ENCODE measurements at places on chromosomes 16 and 17.

DNA sequence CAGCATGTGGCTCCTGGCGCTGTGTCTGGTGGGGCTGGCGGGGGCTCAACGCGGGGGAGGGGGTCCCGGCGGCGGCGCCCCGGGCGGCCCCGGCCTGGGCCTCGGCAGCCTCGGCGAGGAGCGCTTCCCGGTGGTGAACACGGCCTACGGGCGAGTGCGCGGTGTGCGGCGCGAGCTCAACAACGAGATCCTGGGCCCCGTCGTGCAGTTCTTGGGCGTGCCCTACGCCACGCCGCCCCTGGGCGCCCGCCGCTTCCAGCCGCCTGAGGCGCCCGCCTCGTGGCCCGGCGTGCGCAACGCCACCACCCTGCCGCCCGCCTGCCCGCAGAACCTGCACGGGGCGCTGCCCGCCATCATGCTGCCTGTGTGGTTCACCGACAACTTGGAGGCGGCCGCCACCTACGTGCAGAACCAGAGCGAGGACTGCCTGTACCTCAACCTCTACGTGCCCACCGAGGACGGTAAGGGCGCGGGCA, 645 bp downstream of the NLGN2 start:
- DNase-seq, result no peak

- no peak for DNase-seq
Measured at GRCh38 chr17:29927546-29927945, 2.5 kb downstream of the SSH2 start.

- no peak for DNase-seq
Measured at GRCh38 chr17:36941265-36942010, 4.2 kb downstream of the LHX1 start.

- no peak for DNase-seq
Measured at GRCh38 chr16:1119129-1119528, 23.1 kb upstream of the C1QTNF8 start.

GRCh38 chr16:53804467-53804866, 100.5 kb downstream of the FTO start:
- DNase-seq, result no peak

DNA sequence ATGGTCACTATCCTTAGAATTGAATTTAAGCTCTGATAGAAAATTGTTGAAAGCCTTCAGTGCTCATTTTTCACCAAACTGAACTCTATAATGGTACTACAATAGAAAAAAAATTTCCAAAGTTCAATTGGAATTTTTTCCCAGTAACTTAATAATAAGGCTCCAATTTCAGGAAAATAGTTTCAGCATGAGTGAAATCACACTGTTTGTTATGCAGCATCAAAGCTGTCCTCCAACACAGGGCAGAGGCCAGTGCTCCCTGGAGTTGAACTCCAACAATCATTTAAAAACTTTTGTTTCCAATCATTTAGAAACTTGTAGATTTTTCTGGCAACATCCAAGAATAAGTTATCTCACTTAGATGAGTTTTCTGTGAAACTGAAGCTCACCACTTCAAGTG, 103.1 kb upstream of the HSBP1 start:
- no peak for DNase-seq

GRCh38 chr17:12821376-12821940, 32.2 kb downstream of the ARHGAP44 start:
- no peak for DNase-seq

- no peak for DNase-seq
Measured at GRCh38 chr17:3512505-3513171, 36.8 kb downstream of the ASPA start.

DNA sequence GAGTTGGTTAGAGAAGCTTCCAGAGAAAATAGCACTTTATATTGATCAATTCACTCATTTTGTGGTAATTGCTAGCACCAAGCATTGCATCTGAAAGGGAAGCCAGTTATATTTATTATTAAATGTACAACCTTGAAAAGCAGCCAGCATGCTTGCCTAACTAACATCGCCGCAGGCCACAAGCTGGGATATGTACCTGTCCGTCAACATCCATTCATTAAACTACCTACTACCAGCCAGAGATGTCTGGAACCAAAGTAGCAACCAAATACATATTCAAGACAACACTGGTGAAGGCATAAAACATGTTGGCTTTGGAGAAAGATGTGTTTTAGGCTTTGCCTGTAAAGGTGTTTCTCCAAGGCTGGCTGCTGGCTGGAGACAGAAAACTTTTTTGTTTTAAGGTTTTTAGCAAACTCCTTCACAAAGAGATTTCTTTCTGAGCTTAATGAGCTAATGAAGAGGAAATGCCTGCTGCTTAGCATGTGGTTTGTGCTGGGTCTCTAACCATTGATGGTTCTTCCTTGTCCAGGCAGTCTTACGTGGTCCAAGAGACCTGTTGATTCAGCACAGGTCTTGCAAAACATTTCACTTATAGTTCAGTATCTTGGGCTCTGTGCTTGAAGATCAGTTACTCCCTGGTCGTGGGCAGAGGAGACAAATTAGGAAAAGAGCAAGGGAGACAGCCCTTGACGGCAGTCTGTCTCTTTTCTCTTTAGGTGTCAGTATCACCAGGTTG, 3.1 kb downstream of the ITPRIPL2 start:
- DNase-seq, result no peak

- no peak for DNase-seq
Measured at GRCh38 chr17:59074494-59074893, 32.2 kb downstream of the TRIM37 start.

DNA sequence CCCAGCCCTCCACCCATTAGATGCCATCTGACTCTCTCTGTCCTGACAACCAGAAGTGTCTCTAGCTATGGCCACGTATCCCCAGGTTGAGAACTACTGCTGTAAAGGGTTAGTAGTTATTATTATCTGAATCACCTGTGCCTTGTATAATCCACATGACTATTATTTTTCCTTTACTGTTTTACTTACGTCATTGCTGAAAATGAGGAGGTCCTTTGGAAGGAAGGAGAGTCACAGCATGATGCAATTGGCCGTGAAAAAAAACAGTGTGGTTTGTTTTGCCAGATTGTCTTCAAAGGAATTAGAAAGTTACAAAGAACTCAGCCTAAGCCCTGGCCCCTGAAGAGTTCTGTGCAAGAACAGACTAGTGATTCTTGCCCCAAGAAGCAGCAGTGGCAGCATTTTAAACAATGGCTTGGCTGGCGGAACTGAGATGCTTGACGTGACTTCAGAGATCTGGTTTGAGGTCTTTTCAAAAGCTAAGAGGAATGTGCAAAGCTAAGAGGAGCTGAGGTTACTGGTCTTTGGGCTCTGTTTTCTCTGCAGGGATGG, 413.3 kb upstream of the EEF2KMT start:
- no peak for DNase-seq

DNA sequence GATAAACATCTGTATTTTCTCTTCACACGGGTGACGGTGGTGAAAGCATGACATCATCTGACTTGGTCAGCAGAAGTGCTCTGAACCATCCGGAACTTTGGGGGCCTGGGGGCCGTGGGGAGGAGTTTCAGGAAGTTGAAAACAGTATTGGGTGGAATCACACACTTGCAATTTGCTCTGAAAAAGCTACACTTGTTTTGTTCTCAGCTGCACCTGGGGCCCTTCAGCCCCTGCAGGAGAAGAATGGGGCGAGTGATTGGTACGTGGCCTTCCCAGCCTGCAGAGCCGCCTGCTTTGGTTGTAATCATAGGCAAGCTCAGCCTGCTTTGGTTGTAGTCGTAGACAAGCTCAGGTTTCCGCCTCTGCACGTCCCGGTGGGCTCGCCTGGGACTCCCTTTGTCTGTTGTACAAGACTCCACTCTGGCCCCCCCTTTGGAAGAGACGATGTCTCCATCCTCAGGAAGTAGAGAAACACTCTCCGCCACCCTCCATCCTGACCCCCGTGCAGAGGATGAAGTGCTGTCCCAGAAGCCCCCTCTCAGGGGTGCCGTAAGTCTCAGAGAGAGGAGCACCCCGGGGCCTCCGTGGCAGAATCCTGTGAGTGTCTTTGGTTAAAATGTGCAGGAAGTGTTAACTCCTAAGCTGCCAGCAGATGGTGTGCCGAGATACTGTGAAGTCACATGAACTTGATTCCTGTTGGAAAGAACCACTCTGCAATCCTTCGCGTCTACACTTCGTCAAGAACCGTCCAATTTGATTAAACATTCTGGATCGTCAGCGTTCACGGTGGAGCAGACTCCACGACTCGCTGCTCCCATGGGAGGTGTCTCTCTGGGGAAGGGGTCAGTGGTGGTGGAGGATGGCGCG, 5.4 kb downstream of the BANP start:
- peak; percentile 53 for DNase-seq

DNA sequence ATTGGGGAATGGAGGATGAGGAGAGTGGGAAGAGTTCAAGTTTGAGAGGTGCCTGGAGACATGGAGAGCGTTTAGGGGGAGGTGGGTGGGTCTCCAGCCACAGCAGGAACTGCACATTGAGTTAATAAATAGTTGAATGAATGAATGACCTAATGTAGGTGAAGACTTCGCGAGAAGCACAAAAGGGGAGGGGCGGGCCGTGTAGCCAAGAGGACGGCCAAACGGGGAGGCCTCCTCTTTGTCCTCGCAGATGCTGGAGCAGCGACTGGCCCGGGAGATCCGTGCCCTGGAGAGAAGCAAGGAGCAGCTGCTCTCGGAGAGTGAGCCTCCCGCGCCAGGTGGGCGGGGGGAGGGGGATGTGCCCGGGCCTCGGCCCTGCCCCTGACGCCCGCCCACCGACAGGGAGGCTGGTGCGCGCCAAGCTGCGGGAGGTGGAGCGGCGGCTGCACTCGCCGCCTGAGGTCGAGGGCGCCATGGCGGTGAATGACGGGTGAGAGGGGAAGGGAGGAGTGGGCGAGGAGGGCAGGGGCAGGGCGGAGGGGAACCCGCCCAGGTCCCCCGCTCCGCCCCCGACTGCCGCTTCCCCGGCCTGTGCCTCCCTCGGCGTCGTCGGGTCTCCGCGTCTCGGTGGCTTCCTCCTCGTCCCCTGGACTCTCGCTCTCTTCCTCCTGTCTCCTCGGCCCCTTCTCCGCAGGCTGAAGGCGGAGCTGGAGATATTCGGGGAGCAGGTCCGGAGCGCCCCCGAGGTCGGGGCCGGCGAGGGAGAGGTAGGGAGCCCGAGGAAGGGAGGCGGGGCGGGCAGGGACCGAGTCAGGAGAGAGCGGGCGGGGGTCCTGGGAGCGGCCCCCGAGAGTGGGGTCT, 12.9 kb downstream of the SYCE1L start:
- DNase-seq, result peak; percentile 58

Measured in stimulated activated CD4-positive, alpha-beta T cell treated with anti-CD3 and anti-CD28 coated beads, Interleukin-4, amount 100 ng/mL, for 48 hours (primary cell).